ENCODE measurements at places on chromosomes 4 and X.

GRCh38 chr4:150173982-150174398 is 95.7 kb downstream of the DCLK2 start:
- DNase-seq: no peak

DNA sequence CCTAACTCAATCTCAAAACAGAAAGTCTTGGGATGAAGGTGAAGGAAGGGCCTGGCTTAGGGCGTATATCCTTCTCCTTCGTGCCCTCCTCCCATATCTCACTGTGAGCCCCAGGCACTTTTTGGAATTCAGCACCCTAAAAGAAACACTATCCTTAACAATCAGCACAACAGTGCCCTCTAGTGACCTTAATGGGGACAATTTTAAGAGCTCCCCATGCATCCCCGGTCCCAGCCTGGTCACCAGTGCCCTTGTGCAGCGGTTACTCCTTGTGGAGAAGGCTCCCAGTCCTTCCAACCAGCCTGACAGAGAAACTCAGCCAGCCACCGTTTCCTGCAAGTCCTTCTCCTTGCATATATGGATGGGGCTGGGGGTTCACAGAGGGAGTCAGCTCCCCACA is 4.2 kb downstream of the PAK3 start:
- no peak for DNase-seq

DNA sequence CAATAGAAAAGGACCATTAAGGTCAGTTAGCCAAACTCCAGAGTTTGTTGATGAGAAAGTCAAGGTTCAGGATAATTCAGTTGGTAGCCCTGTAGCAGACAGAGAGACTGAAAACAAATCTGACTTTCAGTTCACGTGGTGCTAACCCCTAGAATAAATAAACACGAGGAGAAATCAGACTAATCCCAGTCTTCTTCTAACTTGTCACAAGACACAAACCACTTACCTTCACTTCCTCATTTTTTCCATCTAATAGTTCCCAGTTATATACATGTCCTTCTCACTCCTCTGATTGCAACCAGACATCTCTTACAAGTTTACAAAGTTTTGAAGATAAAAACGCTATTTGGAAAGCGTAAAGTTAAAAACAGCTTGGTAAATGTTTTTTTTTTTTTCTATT is 7.7 kb downstream of the TLR7 start:
- no peak for DNase-seq

- DNase-seq: no peak
These were observed 895.6 kb downstream of the RAB28 start for GRCh38 chr4:12588582-12588981.

GRCh38 chr4:82469791-82470345 is 39.5 kb downstream of the ENOPH1 start:
- no peak for DNase-seq

GRCh38 chrX:12921886-12922598 is 15.6 kb downstream of the TLR8 start:
- DNase-seq: no peak

GRCh38 chrX:119698845-119699244 is 5.9 kb upstream of the SEPTIN6 start:
- DNase-seq: no peak

DNA sequence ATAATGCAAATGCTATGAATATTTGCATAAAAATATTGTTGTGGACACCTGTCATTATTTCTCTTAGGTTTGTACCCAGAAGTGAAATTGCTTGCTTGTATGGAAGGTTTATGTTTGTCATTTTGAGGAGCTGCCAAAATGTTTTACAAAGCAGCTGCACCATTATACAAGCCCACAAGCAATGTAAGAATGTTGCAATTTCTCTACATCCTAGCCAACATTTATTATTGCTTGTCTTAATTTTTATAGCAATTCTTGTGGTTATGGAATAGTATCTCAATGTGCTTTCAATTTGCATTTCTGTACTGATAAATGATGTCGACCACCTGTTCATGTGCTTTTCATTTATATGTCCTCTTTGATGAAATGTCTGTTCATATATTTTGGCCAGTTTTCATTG is 18.7 kb upstream of the RBMX start:
- DNase-seq: no peak

DNA sequence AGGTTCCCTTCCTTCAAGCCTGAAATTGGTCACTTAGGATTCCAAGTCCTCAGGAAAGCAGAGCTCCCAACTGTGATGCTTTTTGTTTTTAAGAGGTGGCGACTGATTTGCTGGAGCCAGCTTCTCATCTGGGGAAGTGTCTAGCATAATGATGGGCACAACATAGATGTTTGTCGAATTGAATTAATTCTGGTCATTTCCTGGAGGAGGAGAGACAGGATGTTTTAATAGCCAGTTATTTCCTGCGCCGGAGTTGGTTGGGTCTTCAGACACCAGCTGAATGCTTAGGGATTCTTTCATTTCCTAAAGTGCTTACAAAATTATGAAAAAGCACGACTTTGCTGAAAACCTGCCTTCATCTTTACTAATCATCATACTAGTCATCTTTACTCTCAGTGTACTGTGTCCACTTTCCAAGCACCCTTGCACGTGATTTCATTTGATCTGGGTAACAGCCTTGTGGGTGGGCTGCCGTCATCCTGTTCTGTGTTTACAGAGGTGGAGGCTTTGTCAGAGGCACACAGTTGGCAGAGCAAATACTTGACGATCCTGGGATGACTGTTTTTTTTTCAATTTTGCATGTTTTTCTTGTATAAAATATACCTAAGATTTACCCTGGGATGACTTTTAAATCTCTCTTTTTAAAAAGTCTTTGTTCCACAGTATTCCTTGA is 49.5 kb downstream of the RGS12 start:
- DNase-seq: no peak

DNA sequence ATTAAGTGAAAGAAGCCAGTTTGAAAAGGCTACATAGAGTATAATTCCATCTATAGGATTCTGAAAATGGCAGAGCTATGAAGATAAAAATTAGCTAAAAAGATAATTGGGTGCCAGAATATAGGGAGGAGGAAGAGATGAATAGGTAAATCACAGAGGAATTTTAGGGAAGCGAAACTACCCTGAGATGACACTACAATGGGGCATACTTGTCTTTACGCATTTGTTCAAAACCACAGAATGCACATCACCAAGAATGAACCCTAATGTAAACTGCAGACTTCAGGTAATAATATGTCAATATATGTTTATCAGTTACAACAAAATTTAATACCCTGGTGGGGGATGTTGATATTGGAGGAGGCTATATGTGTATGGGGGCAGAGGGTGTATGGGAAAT is 1342.9 kb downstream of the ADGRL3 start:
- no peak for DNase-seq

GRCh38 chr4:123619326-123619725 is 222.7 kb downstream of the SPRY1 start:
- DNase-seq: no peak

Data from activated CD4-positive, alpha-beta T cell treated with anti-CD3 and anti-CD28 coated beads, Interleukin-2, amount 50 U/mL, for 24 hours (primary cell).